ENCODE measurements at places on chromosomes 7 and 10. TPM values are rescaled to one million over a fixed set of nuclear protein-coding genes. Genes with fewer than 3 reads are reported as not detected.

CALML5 gene
- not detected for total RNA-seq

CNTNAP2 gene
- not detected for total RNA-seq

XRCC2 gene
- under 0.01 TPM for total RNA-seq

VPS50 gene
- total RNA-seq = 28.3 TPM

OR2F1 gene
- total RNA-seq = not detected

Measured in body of pancreas (tissue), 4 donors.